ENCODE measurements at places on chromosomes 12 and 14.

DNA sequence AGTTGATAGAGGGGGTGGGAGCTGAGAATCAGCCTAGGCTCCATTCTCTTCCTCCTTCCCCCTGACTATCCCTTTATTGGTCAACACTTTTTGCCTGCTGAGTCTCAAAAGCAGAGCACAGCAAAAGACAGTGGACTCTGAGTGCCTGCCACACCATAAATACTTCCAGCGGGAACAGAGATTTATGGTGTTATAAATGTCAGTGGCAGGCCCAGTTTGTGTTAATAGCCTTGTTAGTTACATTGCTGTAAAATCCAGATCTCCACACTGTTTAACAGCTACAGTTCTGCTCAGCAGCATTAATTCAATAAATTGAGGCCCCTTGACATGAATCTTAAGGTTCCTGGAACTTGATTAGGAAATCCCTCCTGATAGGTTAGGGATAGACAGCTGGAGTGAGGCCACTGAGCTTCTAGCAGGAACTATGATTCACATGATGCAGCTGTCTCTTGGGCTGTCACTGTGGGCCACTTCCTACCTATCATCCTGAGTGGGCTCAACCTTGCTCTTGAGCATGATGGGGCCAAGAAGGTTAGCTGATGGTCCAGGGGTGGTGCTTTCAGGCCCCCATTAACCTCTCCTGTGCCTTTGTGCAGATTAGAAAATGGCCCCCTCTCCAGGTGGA is 295.2 kb upstream of the SRRM4 start:
- no peak for DNase-seq

GRCh38 chr14:39628087-39628486 is 195.9 kb upstream of the FBXO33 start:
- DNase-seq = no peak

- DNase-seq = no peak
Measured at GRCh38 chr14:58121530-58122186, 30.4 kb downstream of the ARMH4 start.

- DNase-seq = no peak
Measured at GRCh38 chr12:19764408-19764807, 325.1 kb downstream of the AEBP2 start.

DNA sequence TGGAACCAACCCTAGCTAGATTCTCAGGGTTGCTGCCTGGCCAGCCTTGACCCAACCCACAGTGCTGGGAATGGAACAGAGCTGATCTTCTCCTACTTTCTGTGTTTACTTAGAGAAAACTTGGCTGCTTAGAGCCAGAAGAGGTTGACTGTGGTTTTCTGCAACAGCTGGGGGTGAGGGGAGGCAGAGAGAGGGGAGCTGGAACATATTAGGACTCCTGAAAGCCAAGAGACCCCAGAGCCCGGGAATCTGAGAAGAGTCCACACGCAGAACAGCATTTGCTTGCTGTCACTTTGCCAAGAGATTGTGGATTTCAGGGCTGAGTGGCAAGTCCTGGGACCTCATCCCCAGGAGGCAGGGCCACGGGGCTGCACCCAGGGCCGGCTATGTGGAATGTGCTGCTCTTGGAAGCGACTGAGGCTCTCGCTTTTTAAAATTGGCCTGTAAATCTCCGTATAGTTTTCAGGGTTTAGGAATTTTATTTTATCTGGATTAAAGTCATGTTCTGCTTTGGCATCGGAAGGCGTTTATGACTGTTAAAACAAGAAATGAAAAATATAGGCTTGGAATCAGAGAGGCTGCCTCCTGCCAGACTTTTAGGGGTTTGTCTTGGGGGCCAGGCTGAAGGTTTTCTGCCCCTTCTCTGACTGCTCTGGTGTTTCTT is 22.3 kb upstream of the MED13L start:
- DNase-seq = peak; percentile 54

DNA sequence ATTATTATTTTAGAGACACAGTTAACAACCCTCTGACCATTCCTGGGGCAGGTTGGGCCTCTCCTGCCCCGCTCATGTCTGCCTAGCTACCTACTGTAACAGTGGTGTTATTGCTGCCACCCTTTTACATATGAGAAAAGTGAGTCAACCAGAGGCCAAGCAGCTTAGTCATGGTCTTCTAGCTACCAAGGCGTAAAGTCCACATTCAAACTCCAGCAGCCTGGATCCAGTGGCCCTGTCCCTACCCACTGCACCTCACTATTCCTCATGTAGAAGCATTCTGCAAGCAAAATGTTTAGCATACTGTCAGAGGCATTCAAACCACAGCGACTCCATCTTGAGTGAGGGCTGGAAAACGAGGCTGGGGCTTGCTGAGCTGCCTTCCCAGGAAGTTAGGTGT is 95.8 kb downstream of the SLC15A4 start:
- DNase-seq = no peak

GRCh38 chr12:57840726-57841125 is 5.8 kb downstream of the CTDSP2 start:
- DNase-seq = no peak

- DNase-seq = no peak
Measured at GRCh38 chr12:132339856-132340255, 10.5 kb upstream of the GALNT9 start.

GRCh38 chr14:99729991-99730875 is 46.1 kb downstream of the CYP46A1 start:
- no peak for DNase-seq

GRCh38 chr14:65222440-65222858 is 120.1 kb upstream of the MAX start:
- DNase-seq = no peak

GRCh38 chr14:97299661-97300060 is 502.5 kb downstream of the VRK1 start:
- no peak for DNase-seq

DNA sequence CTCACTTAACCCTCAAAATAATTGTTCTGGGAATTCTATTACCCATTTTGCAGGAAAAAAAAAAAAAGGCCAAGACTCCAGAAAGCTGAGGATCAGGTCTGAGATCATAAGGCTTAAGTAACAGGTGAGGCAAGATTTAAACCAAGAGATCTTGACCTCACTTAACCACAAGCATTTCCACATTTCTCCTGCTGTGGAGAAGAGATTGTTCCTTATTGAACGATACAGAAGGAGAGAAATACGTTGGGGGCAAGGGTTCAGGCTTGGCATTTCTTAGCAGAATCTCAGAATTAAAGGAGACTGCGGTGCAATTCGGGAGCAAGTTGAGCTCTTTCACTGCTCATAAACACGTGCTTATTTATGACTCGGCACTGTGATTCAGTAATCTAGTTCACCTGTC is 885.3 kb upstream of the TMEM132C start:
- no peak for DNase-seq

DNA sequence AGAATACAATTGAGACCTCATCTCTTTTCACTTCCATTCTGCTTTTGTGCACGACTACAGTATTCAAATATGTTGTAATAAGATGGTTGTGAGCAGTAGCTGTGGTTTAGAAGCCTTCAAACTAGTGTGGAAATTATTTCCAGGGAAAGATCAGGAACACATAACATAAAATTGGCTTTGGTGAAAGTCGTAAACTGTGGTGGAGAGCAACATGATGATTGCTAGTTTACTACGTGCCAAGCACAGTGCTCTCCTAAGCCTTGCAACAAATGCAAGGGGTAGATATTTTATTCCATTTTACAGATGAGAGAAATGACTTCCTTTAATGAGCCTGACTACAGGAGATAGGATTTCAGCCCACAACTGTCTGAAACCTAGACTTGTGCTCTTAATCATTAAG is 172.4 kb upstream of the LMNTD1 start:
- no peak for DNase-seq

DNA sequence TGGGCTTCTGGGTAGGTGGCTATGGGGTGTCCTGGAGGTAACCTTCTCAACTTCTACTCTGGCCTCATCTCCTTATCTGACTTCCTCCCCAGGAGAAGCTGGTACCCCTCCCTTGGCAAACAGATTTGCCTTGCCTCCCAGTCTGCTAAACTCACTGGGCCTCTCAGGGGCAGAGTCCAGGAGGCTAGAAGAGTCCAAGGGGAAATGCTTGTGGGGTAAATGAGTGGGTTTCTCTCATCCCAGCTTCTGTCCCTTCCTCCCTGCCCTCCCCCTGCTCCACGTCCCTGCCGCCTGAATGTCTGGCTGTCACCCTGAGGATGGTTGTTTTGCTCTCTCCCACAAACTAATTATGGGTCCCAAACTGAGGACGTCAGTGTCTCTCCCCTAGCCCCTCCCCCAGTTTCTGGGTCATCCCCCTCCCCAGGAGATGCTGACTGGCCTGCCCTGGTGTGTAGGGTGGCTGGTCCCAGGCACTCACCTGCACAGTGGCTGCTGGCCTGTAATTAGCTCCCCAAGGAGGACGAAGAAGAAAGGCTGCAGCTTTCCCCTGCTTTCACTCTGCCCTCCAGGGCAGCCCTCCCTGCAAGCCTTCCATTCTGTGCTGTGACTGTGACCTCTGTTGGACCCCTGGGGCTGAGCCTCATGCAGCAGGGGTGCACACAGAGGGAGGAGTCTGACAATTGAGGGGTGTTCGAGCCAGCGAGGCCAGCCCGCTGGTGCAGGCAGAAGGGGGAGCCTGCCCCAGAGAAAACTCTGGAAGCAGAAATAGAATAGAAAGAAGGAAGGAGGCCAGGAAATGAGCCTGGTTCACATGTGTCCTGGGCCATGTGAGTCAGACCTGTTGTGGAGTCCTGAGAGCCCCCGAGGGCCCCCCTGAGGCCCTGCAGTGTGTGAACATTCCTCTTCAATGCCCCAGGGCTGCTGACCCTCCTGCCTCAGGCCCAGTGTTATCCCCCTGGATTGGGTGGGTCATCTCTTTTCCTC is at the start of gene LRP1-AS:
Gene LRP1-AS, minus strand, starts transcription at position 659 of the 984 bp plus-strand sequence.
- no peak for DNase-seq

DNA sequence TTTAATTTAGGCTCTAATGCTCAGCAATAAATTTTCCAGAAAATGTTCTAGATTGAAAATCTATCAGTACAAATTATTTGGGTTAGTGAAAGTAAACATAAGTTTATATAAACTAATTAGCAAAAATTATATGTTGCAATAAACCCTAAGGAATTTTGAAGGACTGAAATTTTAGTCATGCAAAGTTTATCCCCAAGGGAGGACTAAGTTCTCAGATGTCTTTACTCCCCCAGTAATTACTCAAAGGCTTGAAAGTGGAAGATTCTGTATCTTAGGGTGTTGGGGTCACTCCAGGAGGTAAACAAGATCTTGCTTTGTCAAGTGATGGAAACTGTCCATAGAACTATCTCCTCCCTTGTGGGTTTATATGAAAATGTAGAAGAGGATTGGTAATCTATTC is 183.7 kb downstream of the AKAP6 start:
- DNase-seq = no peak

Measured in stromal cell of bone marrow (primary cell).